ENCODE measurements at places on chromosomes 13 and 19.

GRCh38 chr13:28568286-28568685, 73.4 kb upstream of the FLT1 start:
- DNase-seq = no peak

GRCh38 chr19:1933244-1933643, 7.7 kb upstream of the CSNK1G2 start:
- no peak for DNase-seq

- DNase-seq = peak; percentile 75
These were observed 162.5 kb downstream of the KCTD12 start for GRCh38 chr13:76723551-76724232.

- DNase-seq = no peak
These were observed 107.2 kb upstream of the HTR2A start for GRCh38 chr13:47004027-47004426.

DNA sequence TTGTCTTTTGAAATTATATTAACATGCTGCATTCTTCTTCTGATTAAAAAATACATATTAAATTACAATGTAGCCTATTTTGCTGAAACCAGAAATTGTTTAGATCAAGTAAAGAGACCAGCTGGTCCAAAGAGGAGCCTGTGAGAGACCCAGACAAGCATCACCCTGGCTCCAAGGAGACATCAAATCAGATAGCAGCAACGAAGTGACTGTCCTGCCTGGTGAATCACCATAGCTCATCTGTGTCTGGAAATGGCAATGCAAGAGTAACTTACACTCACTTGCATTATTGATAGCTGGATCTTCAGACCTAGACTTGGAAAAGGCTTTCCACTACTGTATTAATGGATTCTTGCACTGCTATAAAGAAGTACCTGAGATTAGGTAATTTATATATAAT, 169.1 kb downstream of the KCTD12 start:
- DNase-seq = no peak

GRCh38 chr13:48977973-48978372, 2.3 kb downstream of the FNDC3A start:
- DNase-seq = no peak

All from astrocyte of the cerebellum (primary cell).